K562 (cell line): ENCODE measurements at places on chromosomes 2 and 18. TPM values are rescaled to one million over a fixed set of nuclear protein-coding genes. Genes with fewer than 3 reads are reported as not detected.

DNA sequence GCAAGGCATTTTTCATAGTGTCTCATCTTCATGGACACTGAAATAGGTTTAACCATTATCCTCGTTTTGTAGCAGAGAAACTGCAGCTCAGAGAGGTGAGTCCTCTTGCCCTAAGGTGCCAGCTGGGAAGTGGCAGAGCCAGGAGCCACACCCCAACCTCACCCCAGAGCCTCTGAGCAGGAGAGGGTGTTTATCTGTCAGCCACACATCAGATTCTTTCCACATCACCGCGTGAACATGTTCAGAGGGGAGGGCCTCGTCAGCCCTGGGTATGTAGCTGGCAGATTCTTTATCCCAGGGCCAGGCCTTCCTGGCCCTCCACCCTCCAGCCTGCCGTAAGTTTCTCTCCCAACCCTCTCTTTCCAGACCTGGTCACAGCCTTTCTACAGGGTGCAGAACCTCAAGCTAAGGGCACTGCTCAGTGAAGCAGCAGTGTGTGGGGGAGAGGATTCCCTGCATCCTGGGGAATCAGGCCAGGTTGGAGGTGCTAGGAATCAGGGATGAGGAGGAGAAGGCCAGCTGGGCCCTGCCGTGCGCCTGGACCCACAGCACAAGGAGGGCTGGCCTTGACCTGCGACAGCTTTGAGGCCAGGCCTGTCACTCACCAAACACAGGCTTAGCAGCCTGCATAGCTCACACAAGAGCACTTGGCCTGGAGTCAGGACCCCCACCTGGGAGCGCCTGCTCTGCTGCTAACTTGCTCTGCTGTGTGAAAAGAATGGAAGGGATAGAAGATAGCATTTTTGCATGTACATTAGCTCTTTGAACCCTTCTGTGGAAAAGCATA is 111.3 kb upstream of the MCFD2 start:
- H3K4me1 ChIP-seq, result no peaks in the 10 kb centered on the region
- no peak for DNase-seq
- no peaks in the 10 kb centered on the region for H3K27me3 ChIP-seq

DNA sequence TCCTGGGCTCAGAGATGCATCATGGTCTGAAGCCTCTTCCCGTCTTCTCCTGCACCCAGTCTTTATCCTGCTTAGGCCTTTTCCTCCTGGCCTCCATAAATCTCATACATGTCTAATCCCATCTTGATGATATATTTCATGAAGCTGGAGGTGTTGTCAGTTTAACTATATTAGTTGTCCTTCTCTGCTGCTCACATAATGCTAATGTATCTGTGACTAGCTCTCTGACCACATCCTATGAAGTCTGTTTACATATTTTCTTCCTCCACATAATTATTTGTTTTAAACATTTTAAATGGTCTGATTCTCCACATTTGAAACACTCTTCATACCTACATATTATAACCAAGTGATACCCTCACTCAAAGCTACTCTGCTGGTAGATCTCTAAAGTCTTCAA is 315.2 kb upstream of the RND3 start:
- H3K4me1 ChIP-seq, result no peaks in the 10 kb centered on the region
- no peak for DNase-seq
- H3K27ac ChIP-seq, result no peak overlapping the region
- no peak overlapping the region for H3K4me3 ChIP-seq

- H3K27ac ChIP-seq, result no peak overlapping the region
- DNase-seq, result no peak
- H3K27me3 ChIP-seq, result no peaks in the 10 kb centered on the region
- no peaks in the 10 kb centered on the region for H3K36me3 ChIP-seq
These were observed 57.7 kb upstream of the RBMS1 start for GRCh38 chr2:160551259-160551658.

The POTEC gene
- not detected in 2 replicates for total RNA-seq
